ENCODE measurements at places on chromosomes 6 and 20. TPM values are rescaled to one million over a fixed set of nuclear protein-coding genes. Genes with fewer than 3 reads are reported as not detected.
A peak's percentile ranks its signal among the peaks of the same experiment; 100 is the strongest.

- H3K4me3 ChIP-seq = no peak overlapping the region
- peaks cover 3% of the 10 kb centered on the region for H3K27me3 ChIP-seq
- no peaks in the 10 kb centered on the region for H3K4me1 ChIP-seq
- DNase-seq = no peak
- no peak overlapping the region for H3K27ac ChIP-seq
- H3K36me3 ChIP-seq = no peaks in the 10 kb centered on the region
Observed at GRCh38 chr6:107715550-107716321, 108.4 kb downstream of the SCML4 start.

- H3K27ac ChIP-seq = no peak overlapping the region
- no peaks in the 10 kb centered on the region for H3K36me3 ChIP-seq
- no peak overlapping the region for H3K4me3 ChIP-seq
- no peaks in the 10 kb centered on the region for H3K27me3 ChIP-seq
- DNase-seq = no peak
Observed at GRCh38 chr6:54629131-54629530, 217.4 kb upstream of the FAM83B start.

- no peak for DNase-seq
- no peak overlapping the region for H3K27ac ChIP-seq
- no peak overlapping the region for H3K4me3 ChIP-seq
Observed at GRCh38 chr6:157486572-157486971, 105.6 kb downstream of the ZDHHC14 start.

DNA sequence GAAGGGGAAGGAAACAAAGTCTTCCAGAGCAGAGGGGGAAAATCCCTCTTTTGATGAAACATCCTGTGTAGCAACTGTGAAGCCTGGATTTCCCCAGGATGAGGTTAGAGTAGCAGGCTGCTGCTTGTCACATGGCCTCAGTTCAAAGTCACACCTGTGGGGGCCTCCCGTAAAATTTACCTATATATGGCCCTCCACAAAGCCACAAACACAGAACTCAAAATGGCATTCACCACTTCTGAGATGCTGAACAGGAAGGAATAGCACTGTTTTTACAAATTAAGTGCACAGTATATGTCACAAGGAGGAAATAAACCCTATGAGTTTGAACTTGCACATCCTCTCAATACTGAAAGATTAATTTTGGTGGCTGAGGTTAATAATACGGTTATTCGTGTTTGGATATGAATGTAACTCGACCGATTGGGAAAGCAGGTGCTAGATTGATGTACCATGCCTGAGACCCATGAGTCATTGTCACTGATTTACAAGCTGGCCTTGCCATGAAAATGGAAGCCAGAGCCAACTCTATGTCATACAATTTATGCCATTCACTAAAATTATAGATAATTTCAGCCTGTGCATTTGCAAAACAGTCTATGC lies 70.6 kb downstream of the SGK1 start:
- DNase-seq = no peak
- H3K36me3 ChIP-seq = no peaks in the 10 kb centered on the region
- H3K27ac ChIP-seq = no peak overlapping the region
- no peak overlapping the region for H3K4me3 ChIP-seq
- no peaks in the 10 kb centered on the region for H3K27me3 ChIP-seq

DNA sequence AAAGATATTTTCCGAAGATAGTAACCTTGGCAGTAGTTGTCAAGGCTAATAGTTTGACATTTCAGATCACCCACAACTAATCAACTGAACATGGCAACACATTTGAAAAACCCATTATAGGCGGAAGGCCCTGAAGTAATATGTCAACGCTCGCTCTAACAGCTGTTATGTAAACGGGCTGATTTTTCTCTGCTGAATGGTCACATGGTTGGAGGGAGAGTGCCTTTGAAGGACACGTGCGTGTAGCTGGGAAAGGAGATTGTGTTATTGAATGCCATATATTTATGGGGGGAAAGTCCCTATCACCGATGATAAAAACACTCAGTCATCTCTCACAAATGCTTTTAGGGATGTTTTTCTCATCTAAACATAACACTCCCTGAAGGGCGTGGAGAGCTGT lies 160.0 kb upstream of the RALGAPA2 start:
- H3K27ac ChIP-seq = no peak overlapping the region
- DNase-seq = no peak
- no peak overlapping the region for H3K4me3 ChIP-seq
- no peaks in the 10 kb centered on the region for H3K4me1 ChIP-seq
- H3K27me3 ChIP-seq = no peaks in the 10 kb centered on the region

GRCh38 chr20:51276296-51276695 lies 253.4 kb upstream of the KCNG1 start:
- peaks cover 6% of the 10 kb centered on the region for H3K4me1 ChIP-seq
- DNase-seq = no peak
- peaks cover 6% of the 10 kb centered on the region for H3K27me3 ChIP-seq
- no peak overlapping the region for H3K4me3 ChIP-seq
- no peaks in the 10 kb centered on the region for H3K36me3 ChIP-seq

- H3K27ac ChIP-seq = no peak overlapping the region
- H3K4me1 ChIP-seq = no peaks in the 10 kb centered on the region
- H3K4me3 ChIP-seq = no peak overlapping the region
- peaks cover 24% of the 10 kb centered on the region for H3K36me3 ChIP-seq
Observed at GRCh38 chr20:34544109-34544796, 14.3 kb upstream of the MAP1LC3A start.

DNA sequence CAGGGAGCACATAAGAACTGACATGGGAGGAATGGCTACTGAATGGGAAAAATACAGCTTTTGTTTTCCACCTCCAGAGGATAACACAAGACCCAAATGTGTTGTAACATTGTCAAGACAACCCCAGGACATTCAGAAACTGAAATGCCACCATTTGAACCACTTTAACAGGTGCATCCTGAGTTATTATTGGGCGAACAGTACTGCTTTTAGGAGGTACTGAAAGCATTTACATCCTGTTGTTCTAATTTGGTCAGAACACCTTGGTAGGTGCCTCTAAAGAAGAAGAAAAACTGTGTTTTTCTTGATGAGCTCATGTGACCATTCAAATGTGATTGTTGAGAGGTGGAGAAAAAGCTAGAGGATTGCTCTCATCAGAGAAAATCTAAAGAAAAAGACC lies 6.4 kb upstream of the TXNDC5 start:
- H3K4me3 ChIP-seq = no peak overlapping the region
- no peak for DNase-seq
- no peak overlapping the region for H3K27ac ChIP-seq
- peaks cover 16% of the 10 kb centered on the region for H3K27me3 ChIP-seq

DNA sequence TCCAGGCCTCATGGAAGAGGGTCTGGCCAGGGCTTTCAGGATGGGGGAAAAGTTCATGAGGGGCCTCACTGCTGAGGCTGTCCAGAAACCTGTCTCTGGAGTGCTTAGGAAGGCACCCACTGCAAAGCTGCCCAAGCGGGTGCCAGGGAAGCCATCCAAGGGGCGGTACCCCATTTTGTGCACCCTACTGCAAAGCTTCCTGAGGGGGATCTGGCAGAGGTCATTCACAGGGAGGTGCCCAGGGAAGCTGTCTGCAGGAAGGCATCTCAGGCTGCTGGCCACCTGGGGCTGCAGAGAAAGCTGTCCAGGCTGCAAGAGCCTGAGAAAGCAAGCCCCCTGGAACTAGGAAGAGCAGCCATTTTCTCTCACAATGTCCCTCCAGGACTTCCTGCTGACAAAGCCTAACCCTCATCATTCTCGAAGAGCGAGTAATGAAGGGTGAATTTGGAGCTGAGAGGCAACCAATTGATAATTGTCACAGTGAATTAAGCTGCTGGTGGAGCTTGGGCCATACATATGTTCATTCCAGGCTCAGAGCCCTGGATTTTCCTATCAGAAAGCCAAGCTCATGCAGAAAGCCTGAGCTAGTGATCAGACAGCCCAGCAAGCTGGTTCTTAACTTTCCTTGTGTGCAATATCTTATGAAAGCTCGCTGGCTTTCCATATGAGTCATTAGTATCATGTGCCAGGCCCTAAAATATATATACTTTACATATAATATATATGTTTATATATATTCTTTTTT lies 62.2 kb upstream of the SLC22A16 start:
- no peaks in the 10 kb centered on the region for H3K27me3 ChIP-seq
- H3K4me1 ChIP-seq = peaks cover 23% of the 10 kb centered on the region
- DNase-seq = no peak
- peak overlapping the region; percentile 87 for H3K27ac ChIP-seq

- H3K27ac ChIP-seq = no peak overlapping the region
- H3K27me3 ChIP-seq = no peaks in the 10 kb centered on the region
- no peaks in the 10 kb centered on the region for H3K36me3 ChIP-seq
- H3K4me3 ChIP-seq = no peak overlapping the region
- peak; percentile 10 for DNase-seq
- no peaks in the 10 kb centered on the region for H3K4me1 ChIP-seq
Observed at GRCh38 chr6:117776441-117776840, 101.2 kb downstream of the NUS1 start.

- H3K4me1 ChIP-seq = no peaks in the 10 kb centered on the region
- no peaks in the 10 kb centered on the region for H3K27me3 ChIP-seq
- DNase-seq = no peak
- no peaks in the 10 kb centered on the region for H3K36me3 ChIP-seq
- H3K4me3 ChIP-seq = no peak overlapping the region
Observed at GRCh38 chr20:52252664-52253063, 61.1 kb upstream of the ZFP64 start.

DNA sequence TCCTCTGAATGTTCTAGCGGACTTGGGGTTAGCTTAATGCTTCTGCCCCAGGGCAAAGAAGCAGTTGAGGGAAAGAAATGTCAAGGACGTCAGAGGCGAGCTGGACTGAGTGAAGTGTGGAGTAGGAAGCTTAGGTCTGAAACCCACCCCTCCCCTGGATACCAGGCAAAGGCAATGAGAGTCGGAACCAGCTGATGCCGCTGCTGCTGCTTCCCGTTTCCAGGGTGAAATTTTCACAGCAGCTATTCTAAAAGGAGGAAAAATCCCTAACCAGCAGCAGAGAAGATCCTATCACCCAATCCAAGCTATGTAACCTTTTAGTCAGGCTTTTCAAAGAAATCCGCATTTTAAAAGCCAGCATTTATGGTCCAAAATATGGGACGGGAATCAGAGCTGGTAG lies 564.3 kb downstream of the LMBRD1 start:
- H3K36me3 ChIP-seq = no peaks in the 10 kb centered on the region
- H3K27ac ChIP-seq = no peak overlapping the region
- H3K4me1 ChIP-seq = no peaks in the 10 kb centered on the region
- DNase-seq = no peak
- H3K27me3 ChIP-seq = no peaks in the 10 kb centered on the region

DBNDD2 gene
- total RNA-seq = 11.3 TPM

MBOAT1 gene
- total RNA-seq = 4.8 TPM

ANKEF1 gene
- total RNA-seq = 2.6 TPM

LRRC1 gene
- total RNA-seq = 11.8 TPM

CMTR1 gene
- total RNA-seq = 44.1 TPM

MTFR2 gene
- total RNA-seq = 1.3 TPM

LTB gene
- total RNA-seq = 0.52 TPM
